ENCODE measurements at places on chromosomes 7 and 10. TPM values are rescaled to one million over a fixed set of nuclear protein-coding genes. Genes with fewer than 3 reads are reported as not detected.

- no peaks in the 10 kb centered on the region for H3K27me3 ChIP-seq
- H3K27ac ChIP-seq: peak overlapping the region; percentile 86
These were observed 52.5 kb downstream of the PROSER2 start for GRCh38 chr10:11875494-11876281.

Gene TMEM213
- total RNA-seq: 1.9 TPM

Gene AQP1
- 826 TPM for total RNA-seq

Gene MACROH2A2
- total RNA-seq: 6.6 TPM

Gene DNAJC30
- 10.5 TPM for total RNA-seq
